ENCODE measurements at places on chromosomes 1 and 21. TPM values are rescaled to one million over a fixed set of nuclear protein-coding genes. Genes with fewer than 3 reads are reported as not detected.

DNA sequence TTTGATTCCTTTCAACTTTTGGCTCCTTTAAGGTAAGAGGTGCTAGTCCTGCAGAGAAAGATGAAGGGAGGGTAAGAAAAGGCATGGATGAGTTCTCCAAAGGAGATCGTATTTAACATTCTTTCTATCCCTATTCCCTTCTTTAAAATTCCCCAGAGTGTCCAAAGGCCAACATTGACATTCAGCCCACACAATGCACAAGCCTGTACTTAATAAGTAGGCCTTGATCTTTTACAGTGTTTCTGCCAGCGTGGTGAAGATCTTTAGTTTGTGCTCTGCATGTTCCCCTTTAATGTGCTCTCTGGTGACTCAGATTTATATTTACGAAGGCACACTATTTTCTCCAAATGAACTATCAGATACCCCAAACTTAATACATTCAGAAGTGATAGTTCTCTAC is 582.5 kb upstream of the RGS18 start:
- no peak for DNase-seq

- no peak for DNase-seq
Observed at GRCh38 chr1:90778486-90778885, 61.4 kb upstream of the BARHL2 start.

DNA sequence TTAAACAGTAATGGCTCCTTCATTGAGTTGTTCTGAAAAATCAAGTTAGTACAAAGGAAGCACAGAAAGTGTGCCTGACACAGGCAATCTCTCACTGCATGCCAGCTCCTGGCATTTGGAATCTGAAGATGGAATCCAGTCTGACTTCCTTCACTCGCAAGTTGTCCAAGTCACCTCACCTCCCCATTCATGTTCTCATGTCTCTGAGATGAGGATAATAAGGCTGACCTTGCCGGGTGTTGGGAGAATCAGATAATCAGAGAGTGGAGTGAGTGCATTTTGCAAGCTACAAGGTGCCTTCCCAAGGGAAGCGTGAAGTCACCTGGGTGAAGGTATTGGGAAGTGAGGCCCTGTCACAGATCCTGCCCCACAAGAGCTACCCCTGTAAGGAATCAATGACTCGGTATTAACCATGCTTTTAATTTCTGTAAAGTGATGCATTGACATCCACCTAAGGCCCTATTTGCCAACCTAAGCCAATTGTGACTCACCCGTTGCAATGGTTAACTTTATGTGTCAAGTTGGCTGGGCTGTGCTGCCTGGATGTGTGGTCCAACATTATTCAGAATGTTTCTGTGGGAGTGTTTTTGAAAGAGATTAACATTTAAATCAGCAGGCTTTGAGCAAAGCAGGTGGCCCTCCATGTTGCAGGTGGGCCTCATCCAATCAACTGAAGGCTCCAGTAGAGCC is 62.5 kb upstream of the TARBP1 start:
- no peak for DNase-seq

DNA sequence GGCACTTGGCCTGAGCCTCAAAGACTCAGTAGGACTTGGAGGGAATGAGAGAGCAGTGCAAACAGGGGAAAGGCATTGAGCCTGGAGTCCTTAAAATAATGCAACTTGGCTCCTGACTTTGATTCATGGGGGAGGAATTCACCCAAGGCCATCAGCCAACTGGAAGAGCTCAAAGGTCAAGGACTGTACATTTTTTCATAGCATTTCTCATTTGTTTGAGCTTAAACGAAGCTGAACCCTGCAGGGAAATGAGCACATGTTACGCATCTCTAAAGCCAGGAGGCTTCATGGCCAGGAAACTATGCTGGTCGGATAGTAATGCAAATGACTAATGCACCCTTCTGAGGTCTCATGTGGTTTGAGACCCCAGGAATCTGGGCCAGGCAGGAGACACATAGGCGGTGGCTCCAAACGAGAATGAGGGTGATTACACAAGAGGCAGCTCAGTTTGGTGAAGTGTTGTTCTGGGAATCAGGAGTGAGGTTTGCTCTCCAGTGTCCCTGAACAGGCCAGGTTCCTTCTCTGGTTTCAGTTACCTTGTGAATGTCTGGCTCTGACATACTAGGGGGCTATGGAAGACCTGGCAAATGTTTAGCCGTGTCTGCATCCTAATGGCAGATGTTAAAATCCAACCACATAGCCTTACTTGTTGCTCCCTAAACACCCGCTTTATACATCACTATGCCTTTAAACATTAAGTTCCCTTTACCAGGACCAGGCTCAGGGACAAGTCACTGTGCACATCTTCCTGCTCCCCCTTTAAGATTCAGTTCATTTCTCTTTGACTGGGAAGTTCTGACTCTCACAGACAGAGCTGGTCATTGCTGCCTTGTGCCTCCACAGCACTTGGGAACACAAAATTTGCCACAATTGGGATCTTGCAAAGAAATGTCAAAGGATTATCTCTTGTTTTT is 503.9 kb upstream of the USP24 start:
- no peak for DNase-seq

FCRL5 gene
- total RNA-seq = not detected

INKA2 gene
- total RNA-seq = 0.45 TPM

All from natural killer cell treated with Interleukin-12 subunit alpha and Interleukin-12 subunit beta and Interleukin-15 and Interleukin-18, amount 100 ng/mL, for 72 hours (primary cell).